ENCODE measurements at places on chromosomes 6 and 20.

DNA sequence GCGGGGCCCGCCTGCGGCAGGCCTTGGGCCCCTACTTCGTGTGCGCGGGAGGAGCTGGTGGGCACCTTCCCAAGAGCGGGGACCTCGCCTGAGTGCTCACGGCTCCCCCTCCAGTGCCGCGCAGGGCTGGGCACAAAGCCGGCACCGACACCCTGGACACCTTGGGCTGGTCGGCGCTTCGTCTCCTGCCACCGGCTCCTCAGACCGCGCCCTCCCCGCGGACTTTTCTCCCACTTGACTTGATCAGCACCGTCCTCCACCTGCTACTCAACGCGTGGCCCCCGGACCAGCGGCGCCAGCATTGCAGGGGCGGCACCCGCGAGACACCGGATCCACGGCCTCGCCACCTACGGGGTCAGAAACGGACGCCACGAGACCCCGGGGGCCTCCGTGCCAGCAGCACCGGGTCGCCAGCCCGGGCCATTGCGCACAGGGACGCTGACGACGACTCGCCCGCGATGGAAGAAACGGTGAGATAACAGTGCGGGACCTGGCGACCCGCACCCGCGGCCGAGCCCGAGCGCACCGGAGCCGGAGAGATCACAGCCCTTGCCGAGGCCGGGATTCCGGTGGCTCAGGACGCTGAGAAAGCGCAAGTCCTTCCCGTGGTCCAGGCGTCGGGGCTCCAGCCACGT lies 154.2 kb downstream of the DLL1 start:
- no peak for DNase-seq

GRCh38 chr6:47129129-47129528 lies 87.0 kb upstream of the ADGRF1 start:
- no peak for DNase-seq

GRCh38 chr20:21705575-21706260 lies at the start of gene PAX1:
Gene PAX1 (plus strand): TSS chr20:21705664. CDS start chr20:21705713, 49 bp downstream.
- DNase-seq, result peak; percentile 4

DNA sequence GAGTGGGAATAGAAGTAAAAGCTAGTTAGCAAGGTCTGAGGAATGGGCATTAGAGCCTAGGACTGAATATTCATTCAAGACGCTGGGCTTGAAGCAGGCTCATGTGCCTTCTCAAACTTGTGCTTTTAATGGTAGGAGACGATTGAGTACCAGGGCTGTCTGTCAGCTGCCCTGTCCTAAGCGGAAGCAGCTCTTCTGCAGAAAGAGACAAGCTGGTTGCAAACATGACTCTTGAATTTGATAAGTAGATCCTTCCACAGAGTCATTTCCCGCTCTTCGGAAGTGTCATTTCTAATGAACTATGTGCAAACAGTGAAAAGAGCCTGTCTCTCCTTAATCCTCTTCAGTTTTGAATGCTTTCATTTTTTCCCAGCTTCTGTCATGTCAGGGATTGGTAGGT lies 176.4 kb downstream of the TFAP2B start:
- no peak for DNase-seq
